ENCODE measurements at places on chromosomes 5 and 9. TPM values are rescaled to one million over a fixed set of nuclear protein-coding genes. Genes with fewer than 3 reads are reported as not detected.

DNA sequence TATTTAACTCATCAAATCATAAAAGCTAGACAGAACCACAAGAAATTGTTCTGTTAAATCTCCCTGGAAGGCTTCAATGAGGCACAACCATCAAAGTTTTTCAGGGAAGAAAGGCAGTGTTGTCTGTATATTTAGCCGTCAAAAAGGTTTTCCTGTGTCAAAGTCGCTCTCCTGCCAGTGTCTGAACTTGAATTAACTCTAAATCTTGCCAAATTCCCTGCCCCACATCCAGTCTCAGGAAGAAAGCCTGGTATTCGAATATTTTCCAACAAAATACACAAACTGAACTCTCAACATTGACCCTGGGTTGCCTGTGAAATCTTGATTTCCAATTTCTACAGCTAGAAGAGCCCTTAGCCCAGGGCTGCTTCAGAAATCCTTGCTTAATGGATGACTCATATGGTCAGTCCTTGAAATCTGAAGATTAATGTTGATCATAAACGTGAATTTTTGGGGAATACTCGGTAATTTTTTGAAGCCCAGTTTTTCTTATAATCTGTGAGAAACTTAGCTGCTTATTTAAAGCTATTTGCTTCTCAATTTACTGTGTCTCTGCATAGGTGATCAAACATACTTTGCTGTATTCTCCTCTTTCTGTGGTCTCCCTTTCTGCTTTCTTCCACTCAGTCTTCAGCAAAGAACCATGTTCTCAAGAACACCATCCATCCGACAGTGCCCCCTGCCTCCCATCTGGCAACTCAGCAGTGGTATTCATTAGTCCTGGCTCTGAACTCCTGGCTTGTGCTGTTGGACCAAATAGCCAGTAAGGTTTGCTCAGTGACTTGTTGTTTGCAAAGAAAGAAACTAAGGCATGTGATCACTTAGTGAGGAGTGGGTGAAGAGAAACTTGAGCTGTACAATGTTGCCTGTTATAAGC is 58.9 kb downstream of the NREP start:
- DNase-seq, result no peak

The ARL14EPL gene
- not detected for total RNA-seq

DNA sequence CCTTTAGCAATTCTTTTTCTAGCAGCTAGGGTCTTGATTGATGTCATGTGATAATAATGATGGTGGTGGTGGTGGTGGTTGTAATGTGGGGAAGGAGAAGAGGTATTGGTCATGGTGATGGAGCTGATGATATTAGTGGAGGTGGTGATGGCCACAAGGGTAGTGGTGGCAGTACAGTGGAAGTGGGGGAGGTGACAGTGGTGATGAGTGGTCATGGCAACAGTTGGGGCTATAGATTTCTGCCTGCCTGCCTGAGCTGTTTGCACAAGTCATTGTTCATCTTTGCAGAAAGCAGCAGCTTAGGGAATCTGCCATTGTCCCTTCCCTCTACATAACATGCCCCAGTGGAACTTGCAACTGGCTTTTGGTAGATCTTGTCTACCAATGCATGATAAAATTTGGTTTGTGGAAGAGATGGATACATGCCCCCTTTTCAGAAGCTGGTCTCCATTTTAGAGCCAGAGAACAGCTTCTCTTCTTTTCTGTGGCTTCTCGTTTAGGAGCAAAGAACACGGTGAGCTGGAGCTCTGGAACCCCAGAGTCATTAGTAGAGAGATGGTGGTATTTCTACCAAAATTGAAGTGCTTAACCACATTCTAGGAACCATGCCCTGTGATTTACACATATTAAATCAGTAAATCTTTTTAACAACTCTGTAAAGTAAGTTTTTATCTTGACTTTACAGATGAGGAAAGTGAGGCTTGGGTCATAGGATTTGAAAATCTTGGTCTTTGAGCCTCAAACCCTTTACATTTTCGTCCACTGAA is 100.3 kb downstream of the AOPEP start:
- no peak for DNase-seq

- DNase-seq, result no peak
These were observed 1.2 kb downstream of the CCNH start for GRCh38 chr5:87411586-87411972.

- no peak for DNase-seq
These were observed 10.9 kb downstream of the CLPTM1L start for GRCh38 chr5:1333986-1334385.

GRCh38 chr9:99040911-99041582 is 63.9 kb upstream of the TGFBR1 start:
- no peak for DNase-seq

The PCDHB2 gene
- total RNA-seq, result 3.4 TPM

The GPX8 gene
- 20.5 TPM for total RNA-seq

DNA sequence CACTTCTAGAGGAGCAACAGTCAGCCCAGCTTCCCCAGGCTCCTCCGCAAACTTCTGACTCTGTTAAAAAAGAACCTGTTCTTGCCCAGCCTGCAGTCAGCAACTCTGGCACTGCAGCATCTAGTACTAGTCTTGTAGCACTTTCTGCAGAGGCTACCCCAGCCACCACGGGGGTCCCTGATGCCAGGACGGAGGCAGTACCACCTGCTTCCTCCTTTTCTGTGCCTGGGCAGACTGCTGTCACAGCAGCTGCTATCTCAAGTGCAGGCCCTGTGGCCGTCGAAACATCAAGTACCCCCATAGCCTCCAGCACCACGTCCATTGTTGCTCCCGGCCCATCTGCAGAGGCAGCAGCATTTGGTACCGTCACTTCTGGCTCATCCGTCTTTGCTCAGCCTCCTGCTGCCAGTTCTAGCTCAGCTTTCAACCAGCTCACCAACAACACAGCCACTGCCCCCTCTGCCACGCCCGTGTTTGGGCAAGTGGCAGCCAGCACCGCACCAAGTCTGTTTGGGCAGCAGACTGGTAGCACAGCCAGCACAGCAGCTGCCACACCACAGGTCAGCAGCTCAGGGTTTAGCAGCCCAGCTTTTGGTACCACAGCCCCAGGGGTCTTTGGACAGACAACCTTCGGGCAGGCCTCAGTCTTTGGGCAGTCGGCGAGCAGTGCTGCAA is 72.8 kb downstream of the NUP214 start:
- DNase-seq, result no peak

- no peak for DNase-seq
These were observed 664 bp upstream of the ARSB start for GRCh38 chr5:78985725-78986223.

DNA sequence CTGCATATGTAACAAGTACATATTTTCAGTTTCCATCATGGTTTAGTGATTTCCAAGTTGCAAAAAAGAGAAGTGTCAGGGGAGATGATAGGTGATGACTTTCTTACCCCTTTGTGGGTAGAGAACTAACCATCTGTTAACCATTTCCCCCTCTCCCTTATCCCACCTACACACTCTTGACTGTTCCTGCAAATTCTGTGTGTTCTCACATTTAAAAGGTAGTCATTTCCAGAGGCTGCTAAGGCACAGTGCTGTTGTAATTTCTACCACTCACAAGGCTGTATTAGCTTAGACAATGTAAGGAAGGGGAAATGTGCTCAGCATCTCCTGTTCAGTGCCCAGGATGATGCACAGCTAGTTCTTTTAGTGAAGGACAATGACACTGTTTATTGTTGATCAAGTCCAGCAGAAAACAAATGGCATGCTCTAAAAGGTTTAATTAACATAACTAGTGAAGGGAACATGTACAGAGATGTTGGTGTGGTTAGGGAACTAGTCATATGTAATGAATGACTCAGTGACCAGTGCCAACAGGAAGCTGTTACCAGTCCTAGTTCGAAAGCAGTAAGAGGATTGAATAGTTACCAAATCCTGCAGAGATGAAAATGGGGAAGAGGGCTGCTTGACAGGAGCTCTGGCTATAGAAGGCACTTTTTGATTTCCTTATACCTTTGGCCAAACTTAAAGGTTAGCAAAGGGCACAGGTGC is 165.1 kb downstream of the PLK2 start:
- no peak for DNase-seq

- DNase-seq, result no peak
These were observed 43.6 kb downstream of the GNAQ start for GRCh38 chr9:77987880-77988525.

DNA sequence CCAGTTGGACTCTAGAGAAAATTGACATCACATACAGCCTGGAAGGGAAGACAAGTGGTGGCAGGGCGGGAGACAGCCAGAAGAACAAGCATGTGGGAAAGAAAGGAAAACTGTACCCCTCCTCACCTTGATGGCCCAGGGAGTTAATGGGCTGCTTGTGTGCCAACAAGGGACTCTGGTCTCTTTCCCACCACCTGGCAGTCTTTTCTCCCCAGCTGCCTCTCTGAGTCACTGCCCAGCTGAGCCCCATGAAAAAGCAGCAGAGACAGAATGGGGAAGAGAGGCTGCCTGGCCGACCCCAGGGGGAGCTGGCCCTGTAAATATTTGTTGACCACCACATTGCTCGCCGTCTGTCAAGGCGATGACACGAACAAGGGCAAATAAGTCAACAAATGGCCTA is 359.4 kb downstream of the ENC1 start:
- no peak for DNase-seq

- no peak for DNase-seq
These were observed 182.3 kb upstream of the MAP1B start for GRCh38 chr5:71924980-71925379.

DNA sequence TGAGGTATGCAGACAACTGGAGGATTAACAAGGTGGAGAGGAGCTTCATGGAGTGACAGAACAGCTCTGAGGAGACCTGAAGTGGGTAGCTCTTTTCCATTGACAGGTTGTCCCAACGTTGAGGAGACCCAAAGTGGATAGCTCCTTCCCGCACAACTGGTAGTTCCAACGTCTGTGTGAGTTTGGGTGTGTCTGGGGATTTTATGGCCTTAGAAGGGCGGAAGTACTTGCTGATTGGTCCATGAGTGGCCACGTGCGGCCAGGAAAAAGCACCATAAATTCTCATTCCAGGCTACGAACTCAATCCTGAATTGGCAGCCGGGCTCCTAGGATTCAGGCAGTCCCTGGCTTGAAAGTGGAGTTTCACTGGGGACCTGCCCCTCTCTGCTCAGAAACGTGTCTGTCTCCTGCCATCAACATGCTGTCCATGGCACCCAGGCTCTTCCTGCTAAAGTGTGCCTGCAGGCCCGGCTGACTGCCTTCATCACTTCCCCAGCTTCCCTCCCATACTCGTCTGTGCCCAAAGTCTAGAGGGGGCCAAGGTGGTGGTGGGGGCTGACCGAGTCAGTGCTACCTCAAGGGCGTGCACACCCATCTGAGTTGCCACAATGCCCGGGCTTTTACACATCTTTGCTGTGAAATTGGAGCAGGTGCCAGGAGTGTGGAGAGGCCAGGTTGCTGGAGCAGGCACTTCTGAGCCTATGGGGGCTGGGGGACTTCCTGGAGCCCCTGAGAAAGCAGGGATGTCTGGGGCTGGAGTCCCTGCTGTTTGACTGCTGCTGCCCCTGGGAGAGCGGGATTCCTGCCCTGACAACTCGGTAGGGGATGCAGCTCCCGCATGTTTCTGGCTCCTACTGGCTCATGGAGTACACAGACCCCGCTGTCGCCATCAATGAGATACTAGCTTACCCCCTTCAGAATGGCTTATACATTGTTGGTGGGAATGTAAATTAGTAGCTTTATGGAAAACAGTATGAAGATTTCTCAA is 2034.6 kb upstream of the ACO1 start:
- DNase-seq, result no peak

The HOMER1 gene
- total RNA-seq, result 3.2 TPM

- no peak for DNase-seq
These were observed 7.1 kb upstream of the DMXL1 start for GRCh38 chr5:119063579-119064379.

DNA sequence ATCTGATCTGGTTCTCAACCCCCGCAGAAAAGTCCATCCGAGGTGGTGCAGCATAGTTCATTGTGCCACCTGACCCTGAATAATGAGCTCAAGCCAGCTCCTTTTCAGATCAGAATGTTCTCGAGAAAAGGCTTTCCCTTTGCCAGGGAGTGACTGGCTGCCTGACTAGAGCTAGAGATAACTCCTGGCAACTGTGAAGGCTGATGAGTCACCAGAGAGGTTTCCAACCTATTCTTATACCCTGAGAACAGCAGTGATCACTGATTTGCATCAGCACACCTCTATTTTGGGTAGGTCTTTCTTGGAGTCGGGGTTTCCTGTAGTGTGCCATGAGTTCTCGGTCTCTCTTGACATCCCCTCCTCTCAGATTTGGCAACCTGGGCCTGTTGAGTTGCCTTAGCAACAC is 127.9 kb downstream of the PIK3R1 start:
- no peak for DNase-seq

The HAVCR1 gene
- 0.29 TPM for total RNA-seq

The OR2V2 gene
- not detected for total RNA-seq

DNA sequence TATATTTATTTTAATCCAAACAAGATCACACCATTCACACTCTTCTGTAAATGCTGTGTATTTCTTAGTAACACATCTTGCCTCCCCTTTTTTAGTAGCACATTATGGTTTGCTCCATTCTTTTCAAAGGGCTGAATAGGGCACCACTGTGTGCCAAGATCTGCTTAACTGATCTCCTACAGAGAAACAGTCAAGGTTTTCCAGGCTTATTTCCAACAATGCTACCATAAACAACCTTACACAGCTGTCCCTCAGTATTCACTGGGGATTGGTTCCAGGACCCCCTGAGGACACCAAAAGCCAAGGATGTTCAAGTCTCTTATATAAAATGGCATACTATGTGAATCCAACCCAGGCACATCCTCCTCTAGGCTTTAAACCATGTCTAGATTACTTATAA is 16.5 kb downstream of the GOLM1 start:
- no peak for DNase-seq

- no peak for DNase-seq
These were observed 184.1 kb downstream of the MARCHF11 start for GRCh38 chr5:15995341-15996052.

DNA sequence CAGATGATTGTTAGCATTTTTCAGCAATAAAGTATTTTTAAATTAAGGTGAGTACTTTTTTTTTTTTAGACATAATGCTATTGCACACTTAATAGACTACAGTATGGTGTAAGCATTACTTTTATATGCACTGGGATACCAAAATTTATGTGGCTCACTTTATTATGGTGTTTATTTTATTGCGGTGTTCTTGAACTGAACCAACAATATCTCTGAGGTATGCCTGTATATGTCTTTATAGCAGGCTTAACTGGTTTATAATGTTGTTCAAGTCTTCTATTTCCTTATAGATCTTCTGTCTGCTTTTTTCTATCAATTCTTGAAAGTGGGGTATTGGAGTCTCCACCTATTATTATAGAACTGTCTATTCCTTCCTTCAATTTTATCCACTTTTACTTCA is 18.0 kb downstream of the ZBTB43 start:
- no peak for DNase-seq

DNA sequence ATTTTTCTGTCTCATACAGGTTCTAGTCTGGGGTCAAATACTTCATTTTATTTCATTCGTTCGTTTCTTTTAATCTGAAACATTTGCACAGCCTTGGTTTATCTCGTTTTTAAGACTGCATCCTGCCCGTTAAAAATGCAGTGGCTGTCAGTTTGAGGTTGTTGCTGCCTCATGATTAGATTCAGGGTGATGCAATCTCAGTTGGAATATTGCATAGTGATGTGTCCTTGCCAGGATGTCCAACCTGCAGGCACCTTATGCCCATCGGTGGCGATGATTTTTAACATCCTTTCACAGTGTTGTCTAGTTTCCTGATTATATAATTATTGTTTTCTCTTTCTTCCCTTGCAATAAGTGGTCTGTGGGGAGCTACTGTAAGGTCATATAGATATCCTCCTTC is 45.1 kb downstream of the SH3GL2 start:
- no peak for DNase-seq

Data from mesenteric fat pad (tissue), 1 donor.